ENCODE measurements at places on chromosomes 5 and 9.

DNA sequence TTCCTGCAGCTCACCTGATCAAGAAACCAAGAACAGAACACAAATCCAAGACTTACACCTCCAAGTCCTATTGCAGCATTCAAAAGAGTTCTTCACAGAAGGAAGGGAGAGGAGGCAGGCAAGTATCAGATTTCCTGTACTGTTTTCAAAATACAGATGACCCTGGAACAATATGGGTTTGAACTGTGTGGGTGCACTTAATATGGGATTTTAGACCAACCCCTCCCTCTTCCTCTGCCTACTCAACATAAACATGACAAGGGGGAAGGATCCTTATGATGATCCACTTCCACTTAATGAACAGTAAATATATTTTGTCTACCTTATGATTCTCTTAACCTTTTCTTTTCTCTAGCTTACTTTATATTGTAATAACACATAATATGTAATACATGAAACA lies 104.6 kb downstream of the ELAVL2 start:
- DNase-seq = no peak

GRCh38 chr5:97750576-97750975 lies 567.5 kb upstream of the RIOK2 start:
- no peak for DNase-seq

GRCh38 chr9:35910613-35911359 lies 1.5 kb downstream of the SPAAR start:
- DNase-seq = peak; percentile 15

DNA sequence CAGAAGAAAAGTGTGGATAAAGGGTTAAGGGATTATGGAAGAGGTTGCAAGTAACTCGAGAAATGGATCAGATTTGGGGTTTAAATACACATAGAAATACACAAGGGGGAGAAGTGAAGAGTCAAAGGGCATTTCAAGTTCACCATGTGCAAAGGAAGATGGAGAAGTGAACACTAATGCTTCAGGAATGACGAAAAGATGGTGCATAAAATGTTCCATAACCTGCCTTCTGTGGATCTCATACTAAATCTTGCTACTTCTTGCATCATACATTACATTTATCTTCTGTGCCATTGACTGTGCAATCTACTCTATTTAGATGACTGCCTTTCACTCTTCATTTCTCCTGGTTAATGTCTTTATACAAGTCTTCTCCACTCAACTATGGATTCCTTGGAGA lies 5.7 kb upstream of the SMC2 start:
- no peak for DNase-seq

DNA sequence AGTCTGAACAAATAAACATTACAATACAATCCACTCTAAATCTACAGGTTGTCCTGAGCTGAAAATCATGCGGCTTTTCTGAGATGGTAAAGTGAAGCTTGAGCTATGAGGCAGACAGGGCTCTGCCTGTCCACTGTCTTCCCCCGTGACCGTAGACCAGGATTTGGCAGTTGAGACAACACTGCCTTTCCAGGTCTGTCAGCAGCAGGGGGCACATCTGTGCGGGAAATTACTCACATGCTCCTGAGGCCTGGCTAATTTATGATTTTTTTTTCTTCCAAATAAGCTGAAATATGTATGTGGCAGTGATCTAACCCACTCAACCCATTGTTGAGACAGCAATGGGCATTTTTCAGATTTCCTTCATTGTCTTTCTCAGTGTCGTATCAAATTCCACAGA lies 307.9 kb downstream of the FBXL7 start:
- DNase-seq = peak; percentile 59

GRCh38 chr5:134059758-134060495 lies 54.6 kb upstream of the TCF7 start:
- no peak for DNase-seq

DNA sequence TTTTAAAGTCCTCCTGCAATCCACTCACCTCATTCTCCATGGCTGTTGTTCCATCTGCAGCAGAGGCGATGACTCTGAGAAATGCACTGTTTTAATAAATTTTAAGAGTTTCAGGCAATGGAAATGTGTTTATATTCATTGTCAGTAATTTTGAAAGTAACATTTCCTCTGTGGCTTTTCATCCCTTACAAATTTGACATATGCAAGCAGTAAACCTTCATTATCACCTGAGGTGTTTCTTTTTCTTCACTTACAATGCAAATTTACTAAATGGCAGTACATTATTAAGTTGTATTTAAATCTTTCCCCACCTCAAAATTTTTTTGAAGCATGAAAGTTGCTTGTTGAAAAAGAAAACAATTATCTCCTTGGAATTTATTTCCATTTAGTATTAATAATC lies 136.9 kb downstream of the DIRAS2 start:
- DNase-seq = no peak

DNA sequence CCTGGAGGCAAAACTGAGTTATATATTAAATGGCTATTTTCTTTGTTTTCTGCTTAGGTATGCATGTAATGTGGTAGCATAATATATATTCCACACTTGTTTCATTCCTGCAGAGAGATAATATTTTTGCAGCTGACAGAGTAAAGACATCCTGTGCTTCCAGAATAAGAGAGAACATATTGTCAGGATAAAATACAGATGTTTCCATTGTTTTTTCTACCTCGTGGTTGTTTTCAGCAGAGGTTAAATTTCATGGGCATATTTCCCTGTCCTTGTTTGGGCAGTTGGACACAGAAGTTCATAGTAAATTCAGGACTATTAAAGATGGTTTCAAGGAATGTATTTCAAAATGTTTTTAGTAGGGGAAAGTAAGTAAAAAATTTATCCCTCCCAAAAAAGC lies 47.6 kb upstream of the MEGF10 start:
- no peak for DNase-seq

DNA sequence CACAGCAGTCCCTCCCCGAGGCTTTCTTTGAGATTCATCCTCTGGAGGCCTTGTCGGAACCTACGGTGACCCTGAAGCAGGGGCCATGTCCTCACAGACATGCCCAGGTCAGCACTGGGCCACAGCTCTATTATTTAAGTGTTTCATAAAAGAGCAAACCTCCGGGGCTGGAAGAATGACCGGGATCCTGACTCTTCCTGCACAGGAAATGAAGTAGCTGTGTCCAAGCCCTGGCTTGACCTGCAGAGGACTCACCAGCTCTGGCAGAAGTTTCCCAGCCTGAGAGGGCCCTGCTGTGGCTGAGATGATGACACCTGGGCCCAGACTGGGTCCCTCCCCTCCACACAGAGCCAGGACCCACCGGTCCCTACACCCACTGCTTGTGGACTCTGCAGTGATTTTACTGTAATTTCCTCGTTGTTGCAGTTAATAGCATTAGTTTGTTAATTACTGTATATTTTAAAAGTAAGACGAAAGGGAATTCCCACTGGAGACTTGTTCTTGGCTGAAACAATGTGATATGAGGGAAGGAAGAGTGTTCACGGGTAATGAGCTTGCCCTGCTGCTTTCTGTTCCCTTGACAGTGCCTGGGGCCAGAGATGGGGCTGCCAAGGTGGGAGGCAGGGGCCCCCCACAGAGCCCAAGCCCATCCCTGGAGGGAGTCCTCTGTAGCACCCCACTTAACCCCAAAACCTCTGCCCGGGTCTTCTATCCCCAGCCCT lies 72.2 kb downstream of the PCDH1 start:
- no peak for DNase-seq

DNA sequence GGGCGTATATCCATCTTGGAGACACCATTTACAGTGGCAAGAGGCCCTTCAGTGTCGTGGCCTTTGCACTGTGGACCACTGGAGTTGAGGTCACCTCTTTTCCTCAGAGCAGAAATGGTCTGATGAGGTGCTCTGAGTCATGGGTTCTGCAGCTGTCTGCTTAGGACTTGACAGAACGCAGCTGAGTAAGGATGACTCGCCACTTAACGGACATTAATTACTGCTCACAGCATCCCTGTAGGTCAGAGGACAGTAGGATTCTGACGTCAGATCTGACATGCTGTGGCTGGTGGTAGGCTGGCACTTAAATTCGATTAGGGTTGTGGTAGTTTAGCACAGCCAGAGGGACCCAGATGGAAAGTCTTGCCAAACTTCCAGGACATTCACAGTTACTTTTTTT lies 479.4 kb downstream of the DMAC1 start:
- DNase-seq = peak; percentile 73

DNA sequence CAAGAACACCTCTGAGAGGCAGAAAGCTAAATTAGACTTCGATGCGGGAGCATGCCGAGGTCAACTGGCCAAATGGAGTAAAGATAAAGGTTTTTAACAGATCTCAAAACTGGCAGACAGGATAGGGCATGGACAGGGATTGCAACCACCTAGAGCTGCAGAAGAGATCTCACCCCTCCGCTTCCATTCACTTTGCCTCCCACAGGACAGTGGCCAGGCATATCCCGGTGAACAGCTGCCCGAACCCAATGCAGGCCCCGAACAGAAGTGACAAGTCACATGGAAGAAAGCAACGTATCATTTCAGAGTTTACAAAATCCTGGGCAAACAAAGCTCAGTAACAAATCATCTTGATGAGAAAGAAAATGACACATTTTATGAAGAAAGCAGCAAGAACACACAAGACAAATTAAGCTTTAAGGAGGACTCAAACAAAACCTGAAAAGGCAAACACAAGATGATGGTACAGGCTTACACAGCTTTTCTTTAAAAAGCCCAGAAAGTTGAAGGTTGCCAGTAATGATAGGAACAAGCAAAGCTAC lies 18.4 kb downstream of the RNF130 start:
- DNase-seq = no peak

DNA sequence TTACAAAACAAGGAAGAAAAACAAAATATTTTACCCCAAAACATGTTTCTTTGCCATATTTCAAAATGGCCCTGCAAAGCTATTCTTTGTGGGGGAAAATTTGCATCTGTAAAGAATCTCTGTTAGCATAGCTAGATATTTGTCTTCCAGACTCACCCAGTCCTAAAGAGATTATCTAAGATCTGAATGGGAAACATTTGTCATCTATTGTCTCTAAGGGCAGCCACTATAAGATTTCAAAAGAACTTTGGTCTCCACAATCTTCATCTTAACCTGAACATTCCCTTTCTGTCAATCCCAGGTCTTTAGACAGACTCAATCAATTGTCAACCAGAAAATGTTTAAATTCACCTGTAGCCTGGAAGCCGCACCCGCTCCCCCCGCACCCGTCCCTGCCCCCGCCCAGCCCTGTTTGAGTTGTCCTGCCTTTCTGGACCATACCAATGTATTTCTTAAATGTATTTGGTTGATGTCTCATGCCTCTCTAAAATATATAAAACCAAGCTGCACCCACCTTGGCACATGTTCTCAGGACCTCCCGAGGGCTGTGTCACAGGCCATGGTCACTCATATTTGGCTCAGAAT lies 330.6 kb downstream of the RAB3C start:
- no peak for DNase-seq

- no peak for DNase-seq
These were observed 30.6 kb downstream of the CORO2A start for GRCh38 chr9:98161851-98162250.

- no peak for DNase-seq
These were observed 13.0 kb downstream of the LHX3 start for GRCh38 chr9:136191960-136192286.

- no peak for DNase-seq
These were observed 17.9 kb downstream of the MRNIP start for GRCh38 chr5:179840766-179841165.

GRCh38 chr9:84697509-84698114 lies 28.1 kb downstream of the NTRK2 start:
- DNase-seq = peak; percentile 36

DNA sequence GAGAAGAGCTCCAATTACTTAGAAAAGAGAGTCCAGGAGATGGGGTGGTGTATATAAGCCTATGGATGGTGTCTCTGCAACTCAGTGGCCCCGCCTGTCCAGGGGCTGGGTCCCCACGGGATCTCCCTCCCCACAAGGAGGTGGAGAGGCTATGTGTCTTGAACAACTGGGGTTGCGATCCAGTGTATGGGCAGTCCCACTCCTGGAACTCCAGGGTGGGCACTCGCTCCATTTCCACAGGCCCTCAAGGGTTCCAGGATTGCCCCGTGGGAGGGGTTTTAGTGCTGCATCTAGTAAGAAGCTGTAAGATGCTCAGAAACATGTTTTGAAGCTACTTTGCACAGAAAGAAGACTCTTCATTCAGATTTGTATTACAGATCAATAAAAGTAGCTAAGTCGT lies 558 bp upstream of the SMAD5 start:
- DNase-seq = peak; percentile 53

DNA sequence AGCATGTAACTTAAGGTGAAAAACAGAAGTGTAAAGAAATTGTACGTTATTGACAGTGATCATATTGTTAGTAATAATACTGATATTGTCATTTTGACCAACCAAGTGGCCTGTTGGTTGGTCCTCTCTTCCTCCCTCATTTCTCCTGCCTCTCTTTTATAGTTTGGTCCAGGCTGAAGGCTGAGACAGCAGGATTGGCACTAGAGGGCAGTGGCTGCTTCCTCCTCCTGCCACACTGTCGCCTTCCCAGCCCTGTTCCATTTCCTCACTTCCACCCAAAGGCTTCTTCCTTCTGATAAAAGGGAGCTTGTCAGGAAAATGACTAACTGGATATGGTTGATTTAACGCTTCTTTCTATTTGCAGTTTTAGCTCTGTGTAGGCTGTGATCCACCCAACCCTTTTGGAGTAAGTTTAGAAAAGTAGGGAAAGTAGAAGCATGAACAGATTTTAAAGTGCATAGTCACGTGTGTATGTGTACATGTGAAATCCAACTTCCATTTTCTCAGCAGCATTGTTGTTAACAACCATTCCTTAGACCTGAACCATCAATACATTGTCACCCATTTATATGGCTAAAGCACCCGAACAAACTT lies 35.6 kb downstream of the PTCD2 start:
- peak; percentile 38 for DNase-seq

- no peak for DNase-seq
These were observed 249.3 kb upstream of the DMRT1 start for GRCh38 chr9:592225-592624.

GRCh38 chr5:94802450-94802849 lies 184.0 kb downstream of the SLF1 start:
- DNase-seq = no peak

GRCh38 chr5:14958188-14958587 lies 86.6 kb upstream of the ANKH start:
- DNase-seq = no peak

DNA sequence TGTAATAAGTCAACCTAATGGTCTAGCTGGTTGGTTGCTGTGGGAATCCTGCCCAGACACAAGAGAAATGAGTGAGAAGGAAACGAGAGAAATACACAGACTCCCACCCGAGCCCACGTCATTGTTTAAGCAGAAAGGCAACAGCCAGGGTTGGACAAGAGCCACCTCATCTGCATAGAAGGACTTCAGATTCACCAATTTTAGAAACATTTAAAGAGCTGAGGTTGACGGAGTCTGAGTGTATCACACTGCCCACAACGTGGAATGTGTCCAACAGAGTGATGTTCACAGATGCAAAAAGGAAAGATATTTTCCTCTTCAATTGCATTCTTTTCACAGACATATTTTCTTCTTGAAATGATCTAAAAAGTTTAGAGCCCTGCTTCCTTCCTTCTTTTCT lies 349.5 kb downstream of the AGTPBP1 start:
- no peak for DNase-seq

GRCh38 chr5:997711-998110 lies 10.9 kb upstream of the NKD2 start:
- DNase-seq = no peak

Measured in umbilical cord (tissue), 2 donors.